Activated CD4-positive, alpha-beta T cell treated with anti-CD3 and anti-CD28 coated beads for 36 hours (primary cell): ENCODE measurements at places on chromosomes 13 and 19. TPM values are rescaled to one million over a fixed set of nuclear protein-coding genes. Genes with fewer than 3 reads are reported as not detected.

Gene ANKRD24
- total RNA-seq = 1.1 TPM

- DNase-seq = no peak
These were observed 763 bp downstream of the POLD1 start for GRCh38 chr19:50384685-50385535.

Gene PRR12
- total RNA-seq = 21.0 TPM

GRCh38 chr13:44493213-44493812, 82.8 kb downstream of the TSC22D1 start:
- DNase-seq = no peak

DNA sequence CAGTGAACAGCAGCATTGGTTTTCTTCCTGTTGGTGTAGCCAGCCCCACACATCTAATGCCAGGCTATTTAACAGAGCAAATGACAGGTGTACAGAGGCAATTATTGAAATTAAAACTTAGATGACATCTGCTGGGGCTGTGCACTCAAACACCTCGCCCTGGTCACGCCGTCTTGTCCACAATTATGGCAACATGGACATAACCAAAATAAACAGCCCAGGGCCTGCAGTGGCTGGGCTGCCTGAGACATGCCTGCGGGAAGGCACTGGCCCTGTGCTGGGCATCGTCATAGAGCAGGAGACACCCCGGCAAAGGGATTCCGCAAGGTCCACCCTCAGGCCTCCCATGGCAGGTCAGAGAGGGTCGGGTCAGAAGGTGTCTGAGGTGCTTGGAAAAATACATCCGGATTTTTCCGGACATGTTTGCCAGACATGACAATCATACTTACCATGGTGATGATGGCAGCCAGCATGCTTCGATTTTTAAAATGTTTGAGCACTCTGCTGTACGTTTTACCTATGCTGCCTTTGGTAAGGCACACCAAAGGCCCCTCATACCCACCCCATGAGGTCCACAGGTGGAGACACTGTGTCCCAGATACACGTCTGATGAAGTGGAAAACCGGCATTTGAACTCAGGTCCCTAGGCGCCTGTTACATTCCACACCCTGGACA, 47.8 kb downstream of the TSHZ3 start:
- no peak for DNase-seq

Gene ZNF285
- 1.2 TPM for total RNA-seq

GRCh38 chr13:49669735-49670309, 21.5 kb downstream of the EBPL start:
- DNase-seq = peak; percentile 54

GRCh38 chr13:97932036-97932435, 21.4 kb upstream of the IPO5 start:
- no peak for DNase-seq

DNA sequence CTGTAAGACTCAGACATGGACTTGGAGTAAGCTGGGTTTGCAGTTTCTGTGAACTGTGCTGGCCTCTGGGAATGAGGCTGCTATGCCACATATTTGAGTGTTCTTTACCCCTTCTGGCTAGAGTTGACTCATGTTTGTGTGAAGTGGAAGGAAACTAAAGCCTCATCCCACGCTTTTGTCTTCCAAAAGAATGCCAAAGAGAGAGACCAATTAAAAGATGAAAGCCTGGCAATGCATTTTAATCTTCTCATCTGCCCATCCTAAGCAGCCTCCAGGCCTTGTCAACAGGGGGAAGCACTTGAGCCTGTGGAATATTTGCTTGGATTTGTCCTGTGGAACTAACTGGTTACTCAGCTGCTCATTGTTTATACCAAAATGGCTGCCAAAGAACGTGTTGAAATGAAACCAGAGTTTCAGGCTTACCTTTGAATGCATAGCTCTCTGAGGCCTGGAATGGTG, 49.1 kb downstream of the LMO7 start:
- DNase-seq = peak; percentile 35

- peak; percentile 99 for DNase-seq
These were observed at the start of gene ZNF628 for GRCh38 chr19:55476100-55476775. Gene ZNF628 (plus strand): TSS chr19:55476617. CDS start chr19:55479911, 3,294 bp downstream.

- no peak for DNase-seq
These were observed 2486.0 kb upstream of the PCDH20 start for GRCh38 chr13:63901630-63902029.

Gene ADAMTSL5
- 3.8 TPM for total RNA-seq

DNA sequence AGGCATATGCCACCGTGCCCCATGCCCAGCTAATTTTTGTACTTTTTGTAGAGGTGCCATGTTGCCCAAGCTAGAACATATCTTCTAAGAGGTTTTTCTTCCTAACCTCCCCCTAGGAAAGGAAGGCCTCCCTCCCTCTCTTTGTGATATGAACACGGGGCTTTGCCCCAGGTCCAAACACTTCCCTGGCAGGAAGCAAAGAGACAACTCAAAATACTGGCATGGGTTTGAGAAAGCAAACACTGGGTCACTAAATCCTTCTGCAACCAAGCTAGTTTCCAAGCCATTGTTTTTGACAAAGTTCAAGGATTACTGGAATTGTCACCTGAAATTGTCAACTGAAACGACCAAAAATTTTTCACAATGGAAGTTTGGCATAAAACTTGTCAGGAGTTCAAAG, 8.8 kb downstream of the CC2D1A start:
- DNase-seq = no peak

DNA sequence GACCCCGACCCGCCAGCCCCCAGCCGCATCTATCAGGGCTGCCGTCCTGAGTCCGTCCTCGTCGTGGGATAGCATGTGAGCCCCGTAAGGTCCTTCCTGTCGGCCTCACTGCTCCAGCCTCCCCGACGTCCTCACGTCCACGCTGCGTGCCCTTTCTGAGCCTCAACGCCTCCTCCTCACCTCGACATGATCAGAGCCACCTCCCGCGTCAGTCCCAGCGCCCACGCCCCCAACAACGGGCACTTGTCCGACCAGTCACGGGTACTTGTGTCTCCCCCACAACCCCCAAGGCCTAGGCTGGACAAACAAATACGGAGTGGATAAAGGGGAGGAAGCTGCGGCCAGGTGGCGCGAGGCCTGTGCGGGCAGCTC, 665 bp downstream of the ZNF497 start:
- peak; percentile 70 for DNase-seq

Gene GADD45GIP1
- total RNA-seq = 31.1 TPM

Gene SERTM1
- not detected for total RNA-seq

DNA sequence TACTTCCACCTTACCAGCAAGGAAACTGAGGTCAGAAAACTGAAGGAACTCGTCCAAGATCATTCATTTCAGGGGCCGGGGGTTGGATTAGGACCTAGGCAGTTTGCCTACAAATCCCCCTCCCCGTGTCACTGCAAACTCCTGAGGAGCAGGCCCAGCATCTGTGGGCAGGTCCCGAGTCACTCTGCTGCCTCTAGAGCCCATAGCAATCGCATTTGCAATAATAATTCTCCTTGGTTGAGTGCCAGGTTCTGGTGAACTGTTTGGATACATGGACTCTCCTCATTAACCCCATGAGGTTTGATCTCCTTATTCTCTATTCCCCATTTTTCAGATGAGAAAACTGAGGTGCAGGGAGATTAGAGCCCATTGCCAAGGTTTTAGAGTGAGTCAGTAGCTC, 903 bp downstream of the PIN1 start:
- no peak for DNase-seq

DNA sequence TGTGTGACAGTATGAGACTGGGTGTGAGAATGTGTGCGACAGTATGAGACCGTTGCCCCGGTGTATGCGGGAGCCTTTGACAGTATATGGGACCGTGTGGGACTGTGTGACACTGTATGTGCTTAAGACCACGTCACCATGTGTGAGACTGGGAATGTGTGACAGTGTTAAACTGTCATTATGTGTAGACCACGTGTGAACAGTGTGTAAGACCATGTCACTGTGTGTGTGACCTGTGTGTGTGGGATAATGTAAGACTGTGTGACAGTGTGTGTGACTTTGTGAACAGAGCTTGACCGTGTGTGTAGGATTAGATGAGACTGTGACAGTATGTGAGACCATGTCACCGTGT, 549 bp downstream of the ZNF583 start:
- DNase-seq = no peak

DNA sequence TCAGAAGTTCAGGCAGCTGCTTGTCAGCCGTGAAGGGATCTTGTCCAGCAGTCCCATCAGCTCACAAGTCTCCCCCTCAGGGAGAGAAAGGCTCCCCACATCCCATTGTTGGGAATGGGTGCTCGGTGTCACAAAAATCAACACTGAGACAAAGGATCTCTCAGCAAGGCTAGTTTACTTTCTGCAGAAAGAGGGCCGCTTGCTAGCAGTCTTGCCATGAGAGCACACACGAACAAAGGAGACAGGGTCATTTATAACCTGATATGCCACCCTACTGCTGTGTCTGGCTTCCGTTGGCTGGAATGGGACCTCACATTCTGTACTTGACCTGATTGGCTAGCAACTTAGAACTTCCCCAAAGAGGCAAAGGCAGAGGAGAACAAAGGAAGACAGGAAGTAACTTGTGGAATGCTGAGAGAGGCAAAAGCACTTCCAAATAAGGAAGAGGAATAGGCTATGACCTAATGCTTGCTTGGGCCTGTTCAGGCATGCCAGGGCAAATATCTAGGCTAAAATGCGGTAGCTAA, 8.7 kb upstream of the IGFL3 start:
- DNase-seq = no peak

Gene LILRA1
- total RNA-seq = not detected

DNA sequence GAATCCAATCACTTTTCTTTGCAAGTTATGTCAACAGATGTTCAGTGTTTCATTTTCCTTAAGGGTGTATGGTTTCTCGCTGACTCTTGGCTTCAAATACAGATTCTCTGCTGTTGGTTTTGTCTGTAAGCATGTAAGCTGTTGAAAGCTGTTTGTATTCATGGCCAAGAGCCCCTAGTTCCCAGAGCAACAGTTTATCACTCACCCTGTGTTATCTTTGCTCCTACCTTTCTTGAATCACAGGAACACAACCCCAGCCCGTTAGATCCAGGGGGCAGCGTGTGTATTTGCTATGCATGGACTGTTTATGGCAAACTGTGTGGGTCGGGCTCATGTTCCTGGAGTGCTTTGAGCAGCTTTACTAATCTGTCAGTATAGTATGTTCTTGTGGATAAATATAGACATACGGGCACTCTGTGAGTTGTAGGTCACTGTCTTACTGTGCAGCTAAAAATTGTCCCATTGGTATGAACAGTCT, 28.9 kb downstream of the FRY start:
- DNase-seq = no peak

Gene SIGLEC8
- not detected for total RNA-seq

- DNase-seq = no peak
These were observed 557.3 kb downstream of the GPC5 start for GRCh38 chr13:91955546-91956355.

DNA sequence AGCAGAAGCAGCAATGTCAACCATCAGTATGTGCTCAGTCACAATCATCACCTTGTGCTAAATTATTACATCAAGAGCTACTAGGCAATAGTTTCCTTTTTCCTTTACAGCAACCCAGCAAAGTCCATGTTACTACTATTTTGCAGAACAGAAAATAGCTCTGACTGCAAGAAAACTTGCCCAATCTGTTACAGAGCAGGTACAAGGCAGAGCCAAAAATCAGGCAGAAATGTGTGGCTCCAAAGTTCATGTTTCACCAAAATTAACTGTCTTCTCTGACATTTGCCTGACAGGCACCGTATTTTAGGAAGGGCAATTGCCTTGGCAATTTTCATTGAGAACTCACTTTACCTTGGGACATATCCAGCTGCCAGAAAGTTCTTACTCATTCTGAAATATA, 177.6 kb upstream of the TMTC4 start:
- no peak for DNase-seq

Gene C1QTNF9
- not detected for total RNA-seq

DNA sequence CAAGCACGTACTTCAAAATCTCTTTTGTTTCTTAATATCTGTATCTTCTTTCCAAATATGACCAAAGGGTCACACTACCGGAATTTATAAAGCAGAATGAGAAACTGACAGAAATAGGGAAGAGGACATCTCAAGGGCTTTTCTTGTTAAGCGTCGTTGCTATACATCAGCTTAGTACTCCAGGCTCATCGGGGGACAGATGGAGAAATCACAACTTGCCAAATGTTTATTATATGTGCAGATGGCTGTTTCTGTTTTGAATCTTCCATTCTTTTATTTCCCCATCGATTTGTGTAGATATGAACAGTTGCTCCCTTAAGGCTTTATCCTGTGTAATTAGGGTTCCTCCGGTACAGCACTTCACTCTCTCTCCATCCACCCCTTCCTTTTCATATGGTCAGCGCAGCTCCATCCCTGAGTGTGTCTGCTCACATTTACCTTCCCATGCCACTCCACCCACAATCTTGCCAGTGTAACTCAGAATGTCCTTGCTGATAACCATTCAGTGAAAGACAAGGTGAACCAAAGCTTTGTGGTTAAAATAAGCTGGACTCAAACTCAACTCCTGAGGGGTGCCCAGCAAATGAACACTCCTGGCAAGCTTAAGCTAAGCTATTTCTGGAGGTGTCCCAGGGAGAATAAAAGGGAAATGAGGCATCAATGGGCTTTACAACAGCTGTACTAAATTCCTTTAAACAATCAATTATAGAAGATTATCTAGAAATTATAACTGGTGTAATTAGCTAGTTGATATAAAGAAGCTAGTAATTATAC, 51.3 kb downstream of the TBC1D4 start:
- DNase-seq = no peak

- peak; percentile 89 for DNase-seq
These were observed 3.3 kb downstream of the LYL1 start for GRCh38 chr19:13099073-13099999.

DNA sequence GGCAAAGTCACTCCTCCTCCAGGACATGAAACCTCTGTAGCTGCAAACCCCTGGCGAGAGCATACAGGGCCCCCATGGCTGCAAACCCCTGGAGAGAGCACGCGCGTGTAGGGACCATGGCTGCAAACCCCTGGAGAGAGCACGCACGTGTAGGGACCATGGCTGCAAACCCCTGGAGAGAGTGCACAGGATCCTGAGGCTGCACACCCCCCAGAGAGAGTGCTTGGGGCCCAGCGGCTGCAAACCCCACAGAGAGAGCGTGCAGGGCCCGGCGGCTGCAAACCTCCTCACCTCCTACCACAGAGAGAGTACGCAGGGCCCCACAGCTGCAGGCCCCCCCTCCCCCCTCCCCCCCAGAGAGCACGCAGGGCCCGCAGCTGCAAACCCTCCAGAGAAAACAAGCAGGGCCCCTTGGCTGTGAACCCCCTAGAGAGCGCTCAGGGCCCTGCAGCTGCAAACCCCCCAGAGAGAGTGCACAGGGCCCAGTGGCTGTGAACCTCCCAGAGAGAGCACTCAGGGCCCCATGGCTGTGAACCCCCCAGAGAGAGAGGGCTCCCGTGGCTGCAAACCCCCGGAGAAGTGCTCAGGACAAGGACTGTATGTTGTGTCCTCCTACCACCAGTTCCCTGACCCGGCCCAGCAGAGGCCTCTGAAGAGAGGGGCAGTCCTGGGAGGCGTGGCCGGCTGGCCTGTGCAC, 7.3 kb downstream of the ADPRHL1 start:
- DNase-seq = no peak

Gene NKPD1
- 0.11 TPM for total RNA-seq
